Dorsolateral prefrontal cortex (tissue), 122 donors: ENCODE measurements at places on chromosomes 12 and 14.

DNA sequence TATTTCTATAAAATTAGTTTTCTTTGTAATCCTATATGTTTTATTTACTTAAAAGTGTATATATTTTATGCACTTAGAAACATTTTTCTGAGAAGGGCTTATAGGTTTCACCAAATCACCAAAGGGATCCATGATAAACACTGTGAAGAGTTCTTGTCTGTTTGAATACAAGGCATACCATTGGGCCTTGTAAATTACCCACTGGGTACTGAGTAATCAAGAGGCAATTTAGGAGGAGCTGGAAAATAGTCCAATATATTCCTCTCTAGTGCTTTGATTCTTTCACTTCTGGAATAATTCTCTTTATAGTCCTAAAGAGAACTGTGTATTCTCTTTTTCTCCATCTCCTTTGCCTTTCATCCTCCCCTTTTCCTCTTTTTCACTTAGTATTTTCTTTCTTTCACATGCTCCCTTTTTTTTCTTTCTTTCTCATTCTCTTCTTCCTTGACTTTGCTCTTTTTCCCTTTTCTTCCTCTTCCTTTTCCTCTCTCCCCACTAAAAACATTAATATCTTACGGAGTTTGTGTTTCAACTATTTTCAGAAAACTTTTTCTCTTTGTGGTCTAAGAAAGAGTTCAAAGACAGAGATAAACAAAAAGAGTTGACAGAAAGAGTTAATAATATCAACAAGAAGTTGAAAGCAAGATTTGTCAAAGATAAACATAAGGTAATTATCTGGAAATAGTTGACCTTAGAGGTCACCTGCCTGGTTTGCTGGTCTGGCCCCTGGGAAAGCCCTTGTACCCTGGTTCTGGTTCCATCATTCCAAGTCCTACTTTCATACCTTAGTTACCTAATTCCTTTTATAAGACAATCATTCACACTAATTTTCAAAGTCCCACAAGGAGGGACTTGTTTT, 435.3 kb downstream of the RAD51B start:
- DNase-seq = no peak

DNA sequence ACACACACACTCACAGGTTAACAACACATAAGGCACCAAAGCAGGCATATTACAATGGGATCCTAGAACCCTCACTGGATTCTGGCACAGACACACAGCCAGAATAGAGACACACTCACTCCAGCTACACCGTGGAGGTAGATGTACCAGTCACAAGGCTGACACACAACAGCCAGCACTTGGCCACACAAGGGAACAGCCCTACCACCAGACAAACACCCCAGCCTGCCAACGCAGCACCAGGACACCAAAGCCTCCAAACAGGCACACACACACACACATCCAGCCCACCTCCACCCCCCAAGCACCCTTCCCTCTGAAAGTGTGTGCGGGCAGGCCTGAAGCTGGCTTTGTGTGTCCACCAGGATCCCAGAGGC, 10.9 kb upstream of the ITGB7 start:
- no peak for DNase-seq

DNA sequence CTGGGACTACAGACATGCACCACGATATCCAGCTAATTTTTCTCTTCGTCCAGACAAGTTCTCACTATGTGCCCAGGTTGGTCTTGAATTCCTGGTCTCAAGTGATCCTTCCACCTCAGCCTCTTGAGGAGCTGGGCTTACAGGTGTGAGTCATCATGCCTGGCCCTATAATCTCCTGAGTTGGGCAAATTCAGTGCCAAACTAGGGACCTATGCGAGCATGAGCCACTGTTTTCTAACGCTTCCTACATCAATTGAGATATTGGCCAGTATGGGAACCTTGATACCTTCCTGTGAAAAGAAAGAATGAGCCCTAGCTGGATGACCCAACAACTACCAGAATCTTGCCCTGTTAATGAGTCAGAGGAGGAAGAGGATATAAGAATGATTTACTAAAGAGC, 585.2 kb downstream of the C12orf50 start:
- DNase-seq = no peak

- no peak for DNase-seq
Measured at GRCh38 chr12:58502841-58503240, 417.5 kb downstream of the LRIG3 start.

DNA sequence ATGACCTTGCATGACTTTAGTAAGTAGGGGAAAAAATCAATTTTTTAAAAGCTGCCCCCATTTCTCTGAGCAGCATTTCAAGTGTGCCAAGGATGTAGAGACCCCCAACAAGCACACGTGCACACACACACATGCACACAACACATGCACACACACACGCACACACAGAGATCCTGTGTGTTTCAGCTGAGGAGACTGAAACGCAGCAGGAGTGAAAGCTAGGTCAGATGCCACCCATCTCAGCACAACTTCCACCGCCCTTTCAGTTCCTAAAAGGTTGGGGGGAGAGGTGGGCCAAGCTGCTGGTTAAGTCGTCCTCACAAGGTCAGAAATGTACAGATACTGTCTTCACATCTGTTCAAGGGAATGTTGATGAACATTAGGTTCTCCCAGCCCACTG, 13.9 kb downstream of the MYL2 start:
- DNase-seq = no peak

DNA sequence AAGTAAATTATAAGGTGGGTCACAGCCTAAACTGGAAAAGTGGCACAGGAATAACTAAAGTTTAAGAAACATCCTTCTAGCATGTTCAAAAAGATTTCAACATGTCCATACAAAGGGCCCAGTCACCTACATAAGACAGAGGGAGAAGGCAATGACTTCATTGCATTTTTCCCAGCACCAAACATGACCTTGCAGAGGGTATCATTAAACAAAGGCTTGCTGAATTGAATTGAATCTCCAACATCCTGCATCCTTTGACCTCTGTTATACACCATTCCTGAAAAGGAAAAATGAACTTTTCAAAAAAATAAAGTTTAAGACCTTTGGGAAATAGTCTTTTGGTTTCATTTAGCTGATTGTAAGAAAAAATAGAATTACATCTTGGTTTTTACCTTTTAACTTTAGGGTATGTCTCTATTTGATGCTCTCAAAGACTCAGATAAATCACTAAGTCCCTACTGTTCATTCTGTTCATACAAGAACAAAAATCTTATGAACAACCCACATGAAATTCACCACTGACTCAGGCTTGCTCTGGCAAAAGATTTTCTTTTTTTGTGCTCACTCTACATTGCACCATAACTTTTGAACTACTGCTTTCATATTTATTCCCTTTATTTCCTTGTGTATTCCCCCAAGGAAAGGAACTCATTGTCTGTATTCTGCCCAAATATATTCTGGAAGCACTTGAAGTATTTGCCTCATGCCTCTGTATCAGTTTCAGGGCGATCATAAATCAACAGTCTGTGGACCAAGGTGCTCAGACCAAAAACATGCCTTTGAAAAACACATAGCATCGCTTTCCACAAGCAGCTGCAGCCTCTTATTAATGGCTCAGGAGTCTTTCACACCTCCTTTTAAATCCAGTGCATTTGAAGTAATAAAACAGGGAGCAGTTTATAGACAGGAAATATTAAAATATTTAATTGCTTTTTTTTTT, 121.7 kb downstream of the DUSP6 start:
- no peak for DNase-seq

- no peak for DNase-seq
Measured at GRCh38 chr12:68871921-68872320, 61.0 kb downstream of the CPM start.

GRCh38 chr12:54393207-54393609, 8.7 kb upstream of the ZNF385A start:
- no peak for DNase-seq

DNA sequence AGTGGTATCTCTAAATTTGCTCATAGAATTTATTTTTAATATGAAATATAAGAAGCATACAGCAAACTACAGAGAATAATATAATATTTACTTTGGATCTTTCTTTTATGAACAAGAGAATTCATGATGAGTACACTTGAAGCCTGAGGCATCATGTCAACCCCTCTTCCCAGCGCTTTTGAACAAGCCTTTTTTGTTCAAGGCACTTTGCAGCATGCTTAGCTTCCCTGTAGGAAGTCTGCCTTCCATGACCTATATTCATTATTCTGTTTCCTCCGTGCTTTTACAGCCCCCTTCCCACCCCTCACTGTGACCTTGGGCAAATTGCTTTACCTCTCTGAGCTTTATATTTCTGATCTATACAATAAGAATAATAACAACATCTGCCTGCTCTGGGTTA, 41.6 kb downstream of the SCN8A start:
- no peak for DNase-seq

DNA sequence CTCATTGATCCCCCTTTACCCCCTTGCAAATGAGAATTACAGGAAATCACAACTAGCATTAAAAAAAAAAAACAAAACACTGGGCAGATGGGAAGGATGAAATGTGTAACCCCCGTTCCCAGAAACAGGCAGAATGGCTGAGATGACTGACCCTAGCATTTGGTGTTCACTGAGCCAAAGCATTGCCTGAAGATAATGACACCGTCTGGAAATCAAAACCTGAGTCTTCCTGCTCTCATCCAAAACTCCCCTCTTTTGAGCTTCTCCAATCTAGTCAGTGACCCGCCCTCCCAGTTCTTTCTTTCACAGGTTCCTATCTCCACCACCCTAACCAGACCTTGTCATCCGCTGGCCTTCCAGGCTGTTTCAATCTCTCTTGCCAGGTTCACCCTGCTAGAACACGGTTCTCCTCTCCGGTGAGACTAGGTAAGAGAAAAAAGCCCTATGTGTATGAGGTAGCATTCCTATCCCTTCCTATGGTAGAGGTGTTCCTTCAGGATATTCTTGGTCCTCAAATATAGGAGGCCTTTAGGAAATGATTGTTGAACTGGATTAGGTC, 21.3 kb downstream of the SUSD6 start:
- DNase-seq = no peak

GRCh38 chr12:70876952-70877351, 43.6 kb downstream of the PTPRR start:
- peak; percentile 54 for DNase-seq

- no peak for DNase-seq
Measured at GRCh38 chr12:55446326-55446725, 2.5 kb downstream of the OR6C2 start.

DNA sequence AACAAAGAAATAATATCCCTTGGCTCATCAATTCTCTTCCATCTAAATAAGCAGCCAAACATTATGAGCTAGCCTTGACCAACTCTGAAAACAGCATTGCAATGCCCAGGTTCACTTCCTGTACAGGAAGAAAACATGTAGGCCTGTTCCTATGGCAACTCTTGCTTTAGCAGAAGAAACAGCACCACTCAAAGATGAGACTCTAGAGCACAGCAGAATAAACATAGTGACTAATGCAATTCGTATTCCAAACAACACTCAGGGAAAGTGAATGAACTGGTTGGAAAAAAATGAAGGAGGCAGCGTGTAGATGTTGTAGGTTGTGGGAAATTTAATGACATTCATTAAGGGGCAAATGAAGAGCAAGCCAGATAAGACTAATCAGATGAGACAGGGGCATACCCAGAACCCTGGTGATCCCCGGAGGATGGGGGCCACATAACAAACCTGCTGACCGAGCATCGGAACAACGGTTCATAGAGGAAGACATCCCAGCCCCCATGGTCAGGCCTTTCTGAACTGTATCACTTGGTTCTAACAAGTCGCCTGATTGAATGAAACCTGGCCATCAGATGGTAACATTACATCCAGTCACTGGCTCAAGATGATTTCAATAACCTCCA, 9.0 kb downstream of the ARHGDIB start:
- DNase-seq = no peak

GRCh38 chr14:83779266-83779665, 1750.7 kb upstream of the FLRT2 start:
- no peak for DNase-seq

- peak; percentile 58 for DNase-seq
Measured at GRCh38 chr12:124727264-124727800, 136.3 kb downstream of the SCARB1 start.

- no peak for DNase-seq
Measured at GRCh38 chr12:104063712-104064030, 660 bp upstream of the HCFC2 start.

DNA sequence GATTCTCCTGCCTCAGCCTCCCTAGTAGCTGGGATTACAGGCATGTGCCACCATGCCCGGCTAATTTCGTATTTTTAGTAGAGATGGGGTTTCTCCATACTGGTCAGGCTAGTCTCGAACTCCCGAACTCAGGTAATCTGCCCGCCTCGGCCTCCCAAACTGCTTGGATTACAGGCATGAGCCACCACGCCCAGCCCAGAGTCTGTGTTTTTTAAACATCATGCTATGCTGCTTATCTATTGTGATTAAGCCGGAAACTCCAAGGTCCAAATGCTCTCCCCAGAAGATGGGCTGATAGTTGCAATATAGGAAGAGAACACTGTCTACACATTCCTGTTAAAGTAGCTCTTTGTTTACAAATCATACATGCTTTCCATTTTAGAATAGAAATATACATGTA, 30.5 kb upstream of the MAX start:
- DNase-seq = no peak

DNA sequence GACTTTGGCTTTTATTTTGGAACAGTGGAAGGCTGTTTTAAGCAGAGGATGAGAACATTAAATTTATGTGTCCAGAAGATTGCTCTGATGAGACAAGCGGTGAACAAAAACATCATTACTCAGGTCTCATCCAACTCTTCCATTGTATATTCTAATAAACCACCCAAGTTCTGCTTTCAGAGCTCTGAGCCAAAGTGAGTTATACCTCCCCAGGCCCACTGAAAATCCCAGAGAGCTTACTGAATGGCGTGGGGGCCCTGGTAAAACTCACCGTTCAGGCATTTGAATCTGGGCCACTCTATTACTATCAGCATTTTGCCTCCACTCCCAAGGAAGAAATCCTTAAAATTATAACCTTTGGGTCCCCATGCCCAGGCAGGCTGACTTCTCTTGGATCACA, 122.0 kb upstream of the HIF1A start:
- no peak for DNase-seq

DNA sequence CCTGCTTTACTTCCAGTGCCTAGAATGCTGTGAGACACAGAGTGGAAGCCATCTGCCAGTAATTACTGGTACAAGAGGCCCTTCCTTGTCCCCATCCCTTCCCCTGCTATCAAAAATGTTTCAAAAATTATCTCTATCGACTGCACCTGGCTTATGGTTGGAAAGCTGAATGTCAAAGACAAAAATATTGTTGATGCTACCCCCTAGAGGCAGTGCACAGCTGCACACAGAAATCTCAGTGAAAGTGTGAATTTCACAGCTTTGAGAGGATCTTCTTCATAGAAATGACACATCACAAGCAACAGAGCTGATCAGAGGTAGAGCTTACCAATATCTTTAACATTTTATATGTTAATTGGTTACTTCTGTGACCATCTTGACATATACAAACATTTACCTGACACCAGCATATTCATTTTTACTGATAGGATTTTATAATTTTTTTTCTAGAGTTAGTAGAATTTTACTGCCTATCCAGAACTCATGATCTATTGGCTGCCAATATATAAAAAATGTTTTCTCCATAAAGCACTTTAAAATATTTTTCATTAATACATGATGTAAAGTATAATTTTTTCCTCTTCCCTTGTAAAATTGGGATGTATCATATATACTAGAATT, 138.0 kb downstream of the AACS start:
- no peak for DNase-seq

GRCh38 chr14:63642656-63643382, 1.1 kb upstream of the WDR89 start:
- no peak for DNase-seq

GRCh38 chr14:52769887-52770286, 21.5 kb downstream of the GNPNAT1 start:
- DNase-seq = no peak

GRCh38 chr12:24554612-24555295, 394.1 kb downstream of the BCAT1 start:
- no peak for DNase-seq
